ENCODE measurements at places on chromosomes 2 and 18.
A peak's percentile ranks its signal among the peaks of the same experiment; 100 is the strongest.

GRCh38 chr2:157925071-157925470, 48.9 kb upstream of the ACVR1 start:
- DNase-seq: no peak

DNA sequence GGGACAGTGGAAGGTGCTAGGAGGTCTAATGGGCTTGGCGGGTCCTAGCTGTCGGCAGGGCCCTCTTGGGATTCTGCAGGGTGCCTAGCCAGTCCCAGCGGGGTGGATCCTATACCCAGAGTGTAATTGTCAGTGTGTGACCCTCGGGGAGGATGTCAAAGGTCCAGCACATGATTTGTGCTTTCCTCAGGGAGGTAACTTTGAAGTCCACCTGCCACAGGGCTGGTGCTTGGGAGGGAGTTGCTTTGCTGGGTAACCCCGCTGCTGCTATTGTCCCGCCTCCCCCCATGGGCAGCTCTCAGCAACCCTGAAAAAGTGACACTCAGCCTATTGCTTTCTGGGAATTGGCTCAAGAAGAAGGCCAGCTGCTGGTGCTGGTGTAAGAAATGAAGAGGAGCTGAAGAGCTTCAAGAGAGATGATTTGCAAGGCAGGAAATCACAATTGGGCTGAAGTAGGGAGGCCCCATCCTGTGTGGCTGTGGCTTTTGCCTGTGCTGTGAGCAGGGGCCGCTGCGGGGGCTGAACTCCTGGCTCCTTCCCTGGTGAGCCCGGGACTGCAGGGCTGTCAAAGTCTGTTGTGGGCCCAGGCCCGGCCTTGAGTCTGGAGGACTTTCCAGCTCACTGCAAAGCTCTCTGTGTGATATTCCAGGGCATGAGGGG, 36.4 kb downstream of the EMILIN2 start:
- DNase-seq: no peak

DNA sequence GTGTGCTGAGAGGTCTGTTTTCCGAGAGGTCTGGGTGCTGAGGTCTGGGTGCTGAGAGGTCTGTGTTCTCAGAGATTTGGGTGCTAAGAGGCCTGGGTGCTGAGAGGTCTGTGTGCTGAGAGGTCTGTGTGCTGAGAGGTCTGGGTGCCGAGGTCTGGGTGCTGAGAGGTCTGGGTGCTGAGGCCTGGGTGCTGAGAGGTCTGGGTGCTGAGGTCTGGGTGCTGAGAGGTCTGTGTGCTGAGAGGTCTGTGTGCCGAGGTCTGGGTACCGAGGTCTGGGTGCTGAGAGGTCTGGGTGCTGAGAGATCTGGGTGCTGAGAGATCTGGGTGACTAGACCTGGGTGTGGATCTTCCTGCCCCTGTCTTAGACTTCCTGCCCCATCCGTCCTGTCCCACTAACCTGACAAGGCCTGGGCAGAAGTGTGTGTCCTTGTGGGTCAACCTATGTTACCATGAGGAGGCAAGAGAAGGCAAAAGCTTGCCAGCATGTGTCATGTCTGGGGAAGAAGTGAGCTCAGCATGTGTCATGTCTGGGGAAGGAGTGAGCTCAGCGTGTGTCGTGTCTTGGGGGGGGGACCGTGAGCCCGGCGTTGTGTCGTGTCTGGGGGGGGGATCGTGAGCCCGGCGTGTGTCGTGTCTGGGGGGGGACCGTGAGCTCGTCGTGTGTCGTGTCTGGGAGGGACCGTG, 69.3 kb downstream of the KCNG2 start:
- no peak for DNase-seq

DNA sequence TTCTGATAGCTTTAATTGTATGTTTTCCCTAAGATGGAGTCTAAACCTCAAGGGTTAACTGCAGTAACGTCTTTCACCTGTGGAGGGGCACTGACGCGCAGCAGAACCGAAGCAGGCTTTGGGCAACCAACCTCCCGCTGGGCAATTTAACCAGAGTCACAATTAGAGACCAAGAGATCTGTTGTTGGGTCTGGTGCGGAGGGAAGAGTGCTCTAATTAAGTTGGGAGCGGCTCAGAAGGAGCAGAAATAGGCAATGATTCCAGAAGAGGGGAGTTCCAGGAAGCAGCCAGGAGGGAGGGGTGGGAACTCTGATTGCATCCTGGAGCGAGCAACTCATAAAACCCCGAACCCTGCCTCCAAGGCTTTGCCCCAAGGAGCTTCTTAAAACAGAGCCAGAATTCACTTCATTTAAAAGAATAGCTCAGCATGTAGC, 245.8 kb downstream of the PAX3 start:
- DNase-seq: no peak

DNA sequence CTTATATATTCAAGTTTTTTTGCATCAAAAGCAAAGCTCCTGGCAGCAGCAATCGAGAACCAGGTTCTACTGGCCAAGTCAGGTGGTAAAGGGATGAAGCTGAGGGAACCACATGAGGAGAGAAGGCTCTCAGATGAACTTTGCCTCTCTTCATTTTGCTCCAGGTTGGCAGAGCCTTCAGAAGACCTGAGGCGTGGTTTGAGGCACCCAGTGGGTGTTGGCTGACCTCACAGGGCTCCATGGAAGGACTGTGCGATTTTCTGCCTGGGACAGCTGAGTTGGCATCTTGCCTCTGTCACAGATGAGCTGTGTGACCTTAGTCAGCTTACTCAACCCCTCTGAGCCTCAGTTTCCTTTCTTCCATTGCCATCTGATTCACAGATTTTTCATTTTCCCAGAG, 89.0 kb downstream of the INSIG2 start:
- DNase-seq: no peak

GRCh38 chr2:179771791-179772190, 89.6 kb downstream of the ZNF385B start:
- no peak for DNase-seq

DNA sequence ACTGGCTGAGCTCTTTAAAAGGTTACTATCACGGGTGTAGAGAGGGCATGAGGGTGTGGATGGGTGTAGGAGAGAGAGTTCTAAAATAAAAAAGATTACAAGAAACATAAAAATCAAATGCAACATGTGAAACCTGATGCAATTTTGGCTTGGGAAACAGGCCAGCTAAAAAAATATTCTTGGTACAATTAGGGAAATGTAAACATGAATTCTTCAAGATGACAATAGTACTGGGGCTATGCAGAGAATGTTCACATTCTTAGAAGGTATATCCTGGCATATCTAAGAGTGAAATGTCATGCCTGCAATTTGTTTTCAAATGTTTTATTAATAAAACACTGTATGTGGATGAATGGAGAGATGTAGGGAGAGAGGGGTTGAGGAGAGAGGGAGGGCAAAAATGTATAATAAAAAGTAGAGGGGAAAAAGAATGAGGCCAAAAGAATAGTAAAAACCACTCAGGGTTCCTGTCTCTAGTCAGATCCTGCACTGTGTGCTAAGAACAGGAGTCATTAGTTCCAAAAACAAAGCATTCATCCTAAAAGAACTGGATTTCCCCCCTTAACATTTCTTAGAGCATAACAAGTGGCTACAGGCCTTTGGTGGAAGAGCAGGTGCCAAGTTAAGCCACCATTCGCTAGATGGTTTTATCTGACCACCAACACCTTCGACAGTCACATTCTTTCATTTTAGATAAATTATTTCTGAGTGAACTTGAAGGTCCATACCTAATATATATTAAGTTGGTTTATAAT, 77.3 kb downstream of the LPIN2 start:
- no peak for DNase-seq

- no peak for DNase-seq
Measured at GRCh38 chr2:1136846-1137245, 186.2 kb downstream of the SNTG2 start.

- no peak for DNase-seq
Measured at GRCh38 chr2:108363908-108364225, 13.9 kb upstream of the SULT1C4 start.

DNA sequence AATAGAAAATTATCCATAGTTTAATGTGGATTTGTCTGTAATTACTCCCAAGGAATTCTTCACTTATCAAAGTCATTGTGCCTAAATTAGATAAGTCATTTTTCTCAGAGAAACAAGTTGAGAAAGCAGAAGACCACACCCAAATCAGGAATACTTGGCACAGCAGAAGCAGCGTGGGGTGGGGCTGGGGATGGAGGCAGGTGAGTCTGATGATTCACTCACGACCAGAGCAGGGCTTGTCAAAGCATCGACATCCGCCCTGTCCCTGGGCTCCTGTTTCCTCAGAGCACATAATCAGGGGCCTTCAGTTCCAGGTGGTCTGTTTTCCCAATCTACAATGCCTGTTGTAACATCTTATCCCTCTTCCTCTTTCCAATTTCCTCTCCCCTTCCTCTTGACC, 31.5 kb upstream of the COLEC12 start:
- no peak for DNase-seq

DNA sequence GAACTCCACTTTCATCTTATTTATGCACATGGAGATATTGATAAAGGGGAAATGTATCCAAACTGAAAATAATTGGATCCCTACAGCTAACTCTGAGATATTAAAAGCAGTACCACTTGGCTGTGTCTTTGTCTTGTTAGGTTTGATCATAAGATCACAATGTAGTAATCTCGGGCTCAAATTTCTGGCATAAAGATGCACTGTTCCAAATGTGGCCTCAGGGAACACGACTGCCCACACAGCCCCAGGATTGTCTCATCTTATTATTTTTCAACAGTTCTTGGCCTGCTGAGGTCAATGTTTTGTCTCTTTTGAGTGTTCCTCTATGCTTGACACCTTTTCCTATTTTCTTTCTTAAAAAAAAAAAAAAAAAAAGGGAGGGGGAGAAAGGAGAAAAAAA, 114.1 kb downstream of the GBX2 start:
- DNase-seq: no peak

DNA sequence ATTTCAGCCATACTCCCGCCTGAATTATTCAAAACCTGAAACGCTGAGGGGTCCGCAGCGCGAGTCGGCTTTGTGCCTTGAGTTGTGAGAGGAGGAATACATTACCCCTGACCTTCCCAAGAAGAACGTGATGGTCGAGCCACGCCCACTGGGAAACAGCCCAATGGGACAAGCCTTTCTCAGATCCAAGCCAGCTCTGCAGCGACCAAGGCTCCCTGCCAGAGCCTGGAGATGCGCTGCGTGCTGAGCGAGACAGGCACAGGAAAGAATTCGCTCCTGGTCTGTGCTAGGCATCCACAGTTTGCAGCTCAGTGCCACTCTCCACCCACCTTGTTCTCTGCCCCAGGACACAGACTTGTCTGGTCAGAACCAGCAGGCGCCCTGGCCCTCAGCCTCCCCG, 74.1 kb upstream of the GLI2 start:
- no peak for DNase-seq

GRCh38 chr2:229634601-229635370, 79.6 kb downstream of the DNER start:
- DNase-seq: no peak

GRCh38 chr2:171341394-171342066, 92.3 kb downstream of the METTL8 start:
- no peak for DNase-seq

- no peak for DNase-seq
Measured at GRCh38 chr2:238100821-238101771, 956 bp downstream of the ESPNL start.

DNA sequence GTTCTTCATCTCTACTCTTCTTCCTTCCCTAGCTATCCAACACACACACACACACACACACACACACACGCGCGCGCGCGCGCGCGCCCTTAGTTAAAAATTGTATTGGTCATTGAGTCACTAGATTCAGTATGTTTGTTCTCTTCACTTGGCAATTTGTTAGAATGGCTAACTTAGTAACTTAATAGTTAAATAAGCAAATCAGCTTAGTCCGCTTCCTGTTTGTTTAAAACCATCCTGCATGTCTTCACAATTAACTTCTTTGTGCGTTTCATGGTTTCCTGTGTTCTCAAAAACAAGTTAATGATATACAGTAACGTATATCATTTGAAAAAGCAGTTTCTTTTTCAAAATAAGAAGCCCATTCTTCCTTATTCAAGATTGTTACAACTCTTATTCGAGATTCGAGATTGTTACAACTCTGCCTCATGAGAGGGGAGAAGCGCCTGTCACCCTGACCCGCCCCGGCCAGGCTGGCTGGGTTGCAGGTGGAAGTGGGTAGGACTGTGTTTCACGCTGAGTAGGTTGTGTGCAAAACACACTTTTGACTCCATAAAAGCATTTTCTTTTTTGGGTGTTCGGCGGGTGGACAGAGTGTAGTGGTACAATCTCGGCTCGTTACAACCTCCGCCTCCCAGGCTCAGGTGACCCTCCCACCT, 9.5 kb upstream of the CNNM3 start:
- peak; percentile 89 for DNase-seq

DNA sequence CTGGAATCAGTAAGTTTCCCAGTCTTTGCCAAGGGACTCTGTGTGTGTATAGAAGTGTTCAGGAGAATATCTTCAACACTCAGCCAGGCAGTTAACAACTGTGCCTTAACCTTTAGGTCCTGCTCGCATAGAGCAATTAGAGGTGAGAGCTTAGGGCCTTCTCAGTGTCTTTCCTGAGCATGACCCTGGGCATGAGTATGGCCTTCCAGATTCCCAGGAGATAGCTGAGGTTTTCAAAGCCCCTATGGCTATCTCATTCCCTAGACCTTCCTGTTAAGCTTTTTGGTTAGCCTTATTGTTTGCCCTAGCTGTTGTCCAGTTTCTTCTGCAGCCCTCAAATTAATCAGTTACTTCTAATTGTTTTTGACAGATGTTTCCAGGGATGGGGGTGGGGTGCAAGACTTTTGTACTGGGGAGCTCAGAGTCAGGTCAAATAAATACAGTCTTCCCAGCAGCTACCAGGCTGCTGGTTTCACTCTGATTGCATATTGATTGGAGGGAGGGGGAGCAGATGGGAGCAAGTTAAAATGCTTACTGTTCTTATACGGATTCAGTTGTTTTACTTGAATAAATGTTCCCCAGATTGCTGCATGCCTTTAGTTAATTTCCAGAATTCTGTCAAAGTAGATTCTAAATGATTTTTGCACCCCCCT, 23.1 kb downstream of the PDK1 start:
- no peak for DNase-seq

GRCh38 chr2:35292199-35292598, 1063.4 kb upstream of the CRIM1 start:
- peak; percentile 93 for DNase-seq

DNA sequence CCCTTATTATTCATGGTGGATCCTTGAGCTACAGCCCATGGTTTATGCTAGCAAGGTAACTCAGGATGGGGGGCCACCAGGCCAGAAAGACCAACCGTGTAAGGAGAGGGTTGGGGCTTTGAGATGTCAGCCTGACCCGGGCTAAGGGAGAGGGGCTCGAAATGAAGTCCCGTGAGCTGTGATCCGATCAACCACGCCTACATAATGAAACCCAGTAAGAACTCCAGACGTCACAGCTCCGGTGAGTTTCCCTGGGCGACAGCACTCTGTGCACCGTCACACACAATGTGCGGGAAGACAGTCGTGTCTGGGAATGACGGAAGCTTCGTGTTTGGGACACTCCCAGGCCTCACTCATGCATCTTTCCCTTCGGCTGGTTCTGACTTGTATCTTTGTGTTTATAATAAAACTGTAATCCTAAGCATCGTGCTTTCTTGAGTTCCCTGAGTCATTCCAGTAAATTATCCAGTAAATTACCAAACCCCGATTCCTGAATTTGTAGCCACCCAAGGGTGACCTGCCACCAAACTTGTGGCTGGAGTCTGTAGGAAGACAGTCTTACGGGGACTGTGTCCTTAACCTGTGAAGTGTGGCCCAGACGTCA, 44.2 kb downstream of the CYP27C1 start:
- peak; percentile 65 for DNase-seq

Data from Caki2 (cell line).